Epithelial cell of esophagus (primary cell): ENCODE measurements at places on chromosomes 16 and 17.

DNA sequence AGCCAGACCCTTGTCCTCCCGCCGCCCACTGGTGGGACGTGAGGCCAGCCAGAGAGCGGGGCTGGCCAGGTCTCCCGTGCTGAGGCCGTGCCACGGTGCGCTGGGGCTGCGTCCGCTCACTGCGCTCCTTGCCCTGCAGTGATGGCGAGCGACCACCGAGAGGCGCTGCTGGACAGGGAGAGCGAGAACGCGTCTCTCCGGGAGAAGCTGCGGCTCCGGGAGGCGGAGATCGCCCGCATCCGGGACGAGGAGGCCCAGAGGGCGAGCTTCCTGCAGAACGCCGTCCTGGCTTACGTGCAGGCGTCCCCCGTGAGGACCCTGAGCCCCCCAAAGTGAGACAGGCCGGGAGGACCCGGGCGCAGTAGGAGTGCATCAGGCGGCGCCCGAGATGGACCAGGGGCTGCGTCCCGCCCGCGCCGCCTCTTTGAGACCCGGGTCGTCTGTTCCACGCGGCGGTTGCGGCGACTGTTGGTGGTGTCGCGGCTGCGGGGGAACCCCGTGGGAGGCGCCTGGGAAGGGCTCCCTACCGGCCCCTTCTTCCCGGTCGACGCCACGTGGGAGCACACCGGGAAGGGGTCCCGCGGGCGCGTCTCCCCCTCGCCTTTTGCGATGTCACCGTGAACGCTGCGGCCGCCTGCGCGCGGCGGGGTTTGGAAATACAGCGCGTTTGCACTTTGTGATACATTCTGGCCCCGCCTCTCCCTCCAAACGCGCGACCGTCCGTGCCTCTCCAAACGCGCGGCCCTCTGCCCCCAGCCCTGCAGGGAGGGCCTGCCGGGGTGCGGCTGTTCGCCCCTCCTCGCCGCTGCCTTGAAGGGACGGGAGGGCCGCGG is 792 bp upstream of the RAC3 start:
- DNase-seq = peak; percentile 91

DNA sequence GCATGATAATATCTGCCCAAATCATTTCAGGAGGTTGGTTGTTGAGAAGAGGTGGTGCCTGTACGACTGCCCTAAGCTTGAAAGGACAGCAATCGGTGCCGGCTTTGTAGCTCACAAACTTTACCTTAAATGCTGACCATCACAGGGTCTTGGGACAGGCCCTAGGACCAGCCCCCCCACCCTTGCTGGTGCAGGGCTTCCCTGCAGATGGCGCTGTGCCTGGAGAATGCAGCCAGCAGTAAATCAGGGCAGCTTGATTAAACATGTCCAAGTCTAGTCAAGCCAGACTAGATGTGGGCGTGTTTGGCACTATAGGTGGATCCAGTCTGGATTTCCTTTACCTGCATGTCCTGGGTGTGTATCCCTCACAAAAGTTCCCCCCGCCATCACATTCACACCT is 135.5 kb upstream of the CRHR1 start:
- DNase-seq = peak; percentile 40

GRCh38 chr16:87350681-87351319 is 32.8 kb downstream of the FBXO31 start:
- DNase-seq = no peak

- DNase-seq = no peak
Observed at GRCh38 chr16:51657848-51658247, 506.8 kb upstream of the SALL1 start.

GRCh38 chr17:77852731-77853130 is 105.8 kb upstream of the TNRC6C start:
- DNase-seq = no peak

DNA sequence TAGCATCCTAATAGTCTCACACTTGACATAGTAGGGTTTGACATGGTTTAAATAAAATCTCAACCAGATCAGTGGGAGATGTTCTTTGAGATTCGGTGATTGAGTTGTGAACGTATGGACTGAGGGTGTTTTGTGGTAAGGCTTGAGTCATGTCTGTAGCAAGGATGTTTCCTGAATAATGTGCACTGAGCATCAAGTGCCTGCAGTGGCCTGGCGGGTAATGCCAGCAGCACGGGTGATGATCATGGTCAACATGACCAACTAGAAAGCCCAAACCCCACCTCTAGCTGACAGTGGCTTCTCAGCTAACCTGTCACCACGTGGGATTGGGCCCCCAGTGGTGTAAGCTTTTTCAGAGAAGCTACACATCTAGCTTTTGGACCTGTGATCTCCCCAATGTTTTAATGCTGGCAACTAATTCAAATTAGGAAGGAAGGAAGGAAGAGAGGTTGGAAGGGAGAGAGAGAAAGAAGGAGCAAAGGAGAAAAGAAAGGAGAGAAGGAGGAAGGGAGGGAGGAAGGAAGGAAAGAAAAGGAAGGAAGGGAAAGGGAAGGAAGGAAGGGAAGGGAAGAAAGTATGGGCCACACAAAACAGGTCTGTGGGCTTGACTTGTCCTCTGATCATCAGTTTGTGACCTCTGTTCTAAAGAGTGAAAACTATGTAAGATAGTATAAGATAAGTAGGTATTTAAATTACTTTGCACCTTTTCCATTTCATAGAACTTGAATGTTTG is 55.4 kb downstream of the WWOX start:
- no peak for DNase-seq

GRCh38 chr16:86680162-86680561 is 101.8 kb downstream of the FOXL1 start:
- DNase-seq = peak; percentile 55

DNA sequence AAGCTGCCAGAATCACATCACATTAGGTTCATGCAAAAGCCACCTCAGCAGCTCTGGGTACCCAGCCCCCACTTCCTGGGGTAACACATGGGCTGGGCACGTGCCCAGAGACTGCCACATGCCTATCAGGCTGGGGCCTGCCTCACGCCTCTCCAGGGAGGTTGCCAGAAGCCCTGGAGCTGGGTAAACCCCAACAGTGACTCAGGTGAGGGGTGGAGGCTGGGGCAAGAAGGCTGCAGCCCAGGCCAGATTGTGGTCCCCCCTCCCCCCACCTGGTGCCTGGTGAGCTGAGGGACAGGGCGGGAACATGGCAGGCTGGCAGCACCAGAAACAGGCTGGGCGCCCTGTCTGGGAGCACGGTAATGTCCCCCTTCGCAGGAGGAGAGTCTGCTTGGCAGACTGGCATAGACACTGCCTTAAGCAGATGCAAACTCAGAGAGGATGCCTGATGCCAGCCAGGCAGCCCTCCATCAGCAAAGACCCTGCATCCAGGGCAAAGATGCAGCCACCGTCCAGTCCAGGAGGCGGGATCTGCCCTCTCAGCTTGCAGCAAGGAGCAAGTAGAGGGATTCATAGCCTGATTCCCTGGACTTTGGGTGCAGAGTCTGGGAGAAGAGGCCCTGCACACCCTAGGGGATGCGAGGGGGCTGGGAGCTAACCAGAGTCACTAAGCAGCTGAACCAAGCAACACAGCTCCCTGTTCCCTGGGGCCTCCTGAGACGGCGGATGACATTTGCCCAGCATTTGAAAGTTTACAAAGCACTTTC is 28.8 kb downstream of the NGFR start:
- DNase-seq = peak; percentile 96

DNA sequence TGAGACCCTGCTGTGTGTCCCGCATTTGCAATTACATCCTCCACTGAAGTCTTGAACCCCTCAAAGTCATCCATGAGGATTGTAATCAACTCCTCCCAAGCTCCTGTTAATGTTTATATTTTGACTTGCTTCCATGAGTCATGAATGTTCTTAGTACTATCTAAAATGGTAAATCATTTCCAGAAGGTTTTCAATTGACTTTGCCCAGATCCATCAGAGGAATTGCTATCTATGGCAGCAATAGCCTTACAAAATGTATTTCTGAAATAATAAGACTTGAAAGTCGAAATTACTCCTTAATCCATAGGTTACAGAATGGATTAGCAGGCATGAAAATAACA is 2.5 kb upstream of the C16orf87 start:
- no peak for DNase-seq

GRCh38 chr16:61540216-61540615 is 496.0 kb downstream of the CDH8 start:
- DNase-seq = no peak

- no peak for DNase-seq
Observed at GRCh38 chr17:19904412-19904811, 36.7 kb upstream of the ULK2 start.

DNA sequence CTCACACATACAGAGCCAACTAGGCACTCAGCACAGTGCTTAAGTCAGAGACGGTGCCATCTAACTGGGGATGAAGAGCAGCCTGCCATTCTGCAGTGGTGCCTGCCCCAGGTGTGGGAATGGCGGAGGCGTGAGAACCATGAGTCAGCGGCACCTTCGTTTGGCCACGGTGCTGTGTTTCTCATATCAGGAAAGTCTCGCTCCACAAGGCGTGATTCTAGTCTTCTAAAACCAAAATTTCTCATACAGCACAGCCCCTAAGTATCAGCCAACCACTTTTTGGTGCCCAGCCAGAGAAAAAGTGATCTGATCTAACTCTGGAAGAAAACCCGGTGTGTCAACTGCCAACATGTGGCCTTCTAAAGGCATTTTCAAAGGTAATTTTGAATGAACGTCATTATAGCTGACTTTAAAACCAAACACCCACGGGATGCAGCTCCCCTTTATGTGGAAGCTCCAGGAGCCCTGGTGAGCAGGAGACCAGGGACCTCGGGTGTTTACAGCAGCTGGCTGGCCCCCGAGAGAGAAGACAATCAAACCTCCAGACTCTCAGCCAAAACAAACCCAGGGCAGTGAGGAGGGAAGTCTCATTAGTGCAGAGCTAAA is 54.6 kb downstream of the ABCC12 start:
- peak; percentile 74 for DNase-seq

DNA sequence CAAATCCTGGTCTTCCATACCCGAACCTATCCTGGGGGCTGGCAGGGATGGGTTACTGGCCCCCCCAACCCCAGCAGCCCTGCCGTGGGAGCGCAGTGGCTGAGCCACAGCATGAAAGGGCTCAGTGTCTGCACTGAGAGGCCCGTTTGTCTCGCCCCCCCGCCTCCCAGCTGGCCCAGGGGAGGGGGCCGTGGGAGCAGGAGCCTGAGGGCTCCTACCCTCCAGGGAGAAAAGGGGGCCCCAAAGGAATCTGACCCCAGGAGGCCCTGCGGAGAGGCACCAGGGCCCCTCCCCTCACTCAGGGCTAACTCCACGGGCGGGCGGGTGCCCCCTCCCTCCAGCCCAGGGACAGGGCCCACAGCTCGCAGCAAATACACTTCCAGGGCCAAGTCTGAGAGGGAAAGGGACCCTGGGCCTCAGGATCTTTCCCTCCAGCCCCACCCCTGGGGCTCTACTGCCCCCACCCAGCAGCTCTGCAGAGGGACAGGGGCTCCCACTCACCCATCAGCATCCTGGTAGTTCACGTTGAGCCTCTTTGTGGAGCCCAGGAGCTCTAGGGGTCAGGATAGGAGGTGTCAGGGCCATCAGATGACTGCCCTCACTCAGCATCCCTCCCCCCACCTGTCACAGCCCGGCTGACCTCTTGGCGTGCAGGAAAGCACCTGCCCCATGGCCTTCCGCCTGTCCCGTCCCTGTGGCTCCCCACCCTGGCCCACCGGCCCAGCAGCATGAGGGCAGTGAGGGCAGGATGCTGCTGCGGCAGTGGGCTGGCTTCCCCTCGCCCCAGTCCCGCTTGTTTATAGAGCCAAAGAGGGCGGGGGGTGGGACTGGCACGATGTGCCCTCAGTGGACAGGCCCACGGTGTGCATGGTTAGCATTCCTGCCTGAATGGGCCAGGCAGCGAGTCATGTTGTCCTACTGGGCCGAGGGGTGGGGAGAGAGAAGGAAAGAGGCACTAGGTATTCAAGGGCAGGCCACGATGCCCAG is 7.3 kb downstream of the CASKIN2 start:
- DNase-seq = no peak
